Stimulated activated CD8-positive, alpha-beta memory T cell treated with anti-CD3 and anti-CD28 coated beads, Interleukin-4, amount 100 ng/mL, for 1 hour (primary cell): ENCODE measurements at places on chromosomes 7 and 10.

DNA sequence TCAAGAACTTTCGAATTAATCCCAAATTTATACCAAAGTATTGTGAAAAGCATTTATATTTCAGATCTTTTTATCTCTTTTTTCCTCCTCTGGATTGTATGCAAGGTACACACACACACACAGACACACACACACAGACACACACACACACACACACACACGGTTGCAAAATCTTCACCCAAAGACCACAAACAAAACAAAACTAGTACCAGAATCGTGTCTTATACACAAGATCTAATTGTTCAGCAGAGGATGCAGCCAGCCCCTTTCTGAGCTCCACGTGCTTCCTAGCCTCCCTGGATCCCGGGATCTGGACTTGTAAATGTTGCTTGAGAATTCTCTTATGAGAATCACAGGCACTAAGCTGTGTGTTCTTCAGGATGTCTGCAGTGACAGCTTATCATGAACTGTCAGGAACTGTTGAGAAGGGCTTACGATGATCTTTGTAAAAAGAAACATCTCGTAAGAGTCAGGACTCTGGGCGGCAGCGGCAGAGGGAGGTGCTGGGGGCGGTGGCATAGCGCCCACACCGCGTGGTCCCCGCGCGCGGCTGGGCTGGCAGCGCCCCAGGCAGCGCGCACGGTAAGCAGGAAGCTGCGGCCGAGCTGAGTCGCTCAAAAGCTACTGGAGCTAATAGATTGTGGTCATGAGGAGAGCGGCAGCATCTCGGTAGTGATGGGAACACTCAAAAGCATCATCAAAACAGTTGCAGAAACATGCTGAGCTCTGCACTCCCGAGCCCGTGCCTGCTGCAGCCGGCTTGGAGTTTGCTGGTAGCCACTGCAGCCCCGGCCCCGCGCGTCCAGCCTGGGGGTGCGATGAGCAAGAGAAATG is 277.6 kb downstream of the GATA3 start:
- DNase-seq, result peak; percentile 55

- DNase-seq, result no peak
Measured at GRCh38 chr7:22393913-22394729, 37.2 kb upstream of the RAPGEF5 start.

GRCh38 chr10:35375091-35375765 is 38.9 kb downstream of the CCNY start:
- DNase-seq, result no peak

DNA sequence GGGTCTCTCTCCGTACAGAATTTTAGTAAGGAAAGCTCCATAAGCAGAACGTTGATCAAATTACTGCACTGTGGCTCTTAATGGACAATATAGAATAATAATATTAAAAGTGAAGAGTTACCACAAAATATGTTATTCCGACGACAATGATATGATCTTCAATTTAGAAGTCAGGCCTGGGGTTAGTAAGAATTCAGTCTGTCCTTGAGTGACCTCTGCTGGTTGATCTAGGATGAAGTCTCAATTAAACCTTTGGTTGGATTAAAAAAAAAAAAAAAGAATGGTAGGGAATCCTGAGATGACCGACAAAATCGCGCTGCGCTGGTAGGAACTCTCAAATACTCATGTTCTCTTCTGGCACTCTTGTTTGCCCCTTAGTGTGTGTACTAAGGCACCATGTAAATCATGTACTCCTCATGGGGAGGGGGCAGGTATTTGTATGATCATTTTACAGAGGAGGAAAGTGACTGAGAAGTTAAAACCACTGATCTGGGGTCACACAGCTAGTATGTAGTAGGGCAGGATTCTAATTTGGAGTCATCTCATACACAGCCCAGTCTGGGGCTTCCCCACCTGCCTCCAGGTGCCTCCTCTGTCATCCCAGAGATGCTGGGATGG is 161.3 kb upstream of the NPVF start:
- no peak for DNase-seq

GRCh38 chr7:48786951-48787350 is 137.4 kb upstream of the CDC14C start:
- no peak for DNase-seq

DNA sequence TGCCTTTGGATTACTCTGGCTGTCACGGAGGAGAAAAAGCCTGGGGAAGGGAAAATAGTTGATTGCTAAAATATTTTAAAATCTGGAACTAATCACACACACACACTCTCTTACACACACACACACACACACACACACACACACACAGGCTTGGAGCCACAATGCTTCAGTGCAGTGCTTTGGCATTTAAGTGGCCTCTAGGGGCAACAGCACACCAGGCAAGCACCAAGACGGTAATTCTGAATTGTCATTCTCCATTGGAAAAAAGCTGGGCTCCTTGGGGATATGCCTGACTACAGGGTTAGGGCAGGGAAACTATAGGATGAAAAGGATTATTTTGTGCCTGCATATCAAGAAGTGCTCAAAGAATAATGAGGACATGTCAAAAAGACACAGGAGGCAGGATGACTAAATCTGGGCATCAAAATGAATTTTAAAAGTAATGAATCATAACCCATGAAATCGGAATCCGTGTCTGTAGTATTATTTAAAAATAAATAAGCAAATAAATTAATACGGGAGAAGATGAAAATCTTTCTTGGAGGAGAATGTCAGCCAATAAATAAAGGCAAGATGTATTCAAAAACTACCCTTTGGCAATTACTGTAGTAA is 30.4 kb upstream of the DDC start:
- no peak for DNase-seq

DNA sequence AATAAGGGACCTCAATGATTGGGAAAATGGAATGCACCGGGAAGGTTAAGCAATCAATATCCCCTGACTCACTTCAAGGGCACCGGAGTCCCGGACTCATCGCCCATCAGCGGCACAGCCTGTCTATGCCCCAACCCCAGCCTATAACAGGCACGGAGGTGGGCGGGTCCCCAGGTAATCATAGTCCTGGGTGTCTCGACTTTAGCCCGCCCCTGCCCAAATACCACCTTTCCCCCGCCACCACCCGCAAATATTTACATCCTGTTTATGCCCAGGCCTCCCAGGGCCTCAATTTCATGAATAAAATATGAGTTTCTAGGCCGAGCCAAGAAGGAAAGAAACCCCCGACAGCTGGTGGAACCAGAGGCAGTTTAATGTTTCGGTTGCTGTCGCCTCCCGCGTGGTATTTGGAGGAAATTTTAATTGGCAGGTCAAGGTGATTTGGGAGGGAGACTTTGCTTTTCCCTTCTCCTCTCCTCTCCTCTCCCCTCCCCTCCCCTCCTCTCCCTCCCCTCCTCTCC is 15.6 kb upstream of the RFC2 start:
- DNase-seq, result peak; percentile 29

- DNase-seq, result no peak
Measured at GRCh38 chr7:1678571-1679325, 8.7 kb downstream of the ELFN1 start.
